Ascending aorta (tissue), 2 donors: ENCODE measurements at places on chromosomes 1 and 21.

DNA sequence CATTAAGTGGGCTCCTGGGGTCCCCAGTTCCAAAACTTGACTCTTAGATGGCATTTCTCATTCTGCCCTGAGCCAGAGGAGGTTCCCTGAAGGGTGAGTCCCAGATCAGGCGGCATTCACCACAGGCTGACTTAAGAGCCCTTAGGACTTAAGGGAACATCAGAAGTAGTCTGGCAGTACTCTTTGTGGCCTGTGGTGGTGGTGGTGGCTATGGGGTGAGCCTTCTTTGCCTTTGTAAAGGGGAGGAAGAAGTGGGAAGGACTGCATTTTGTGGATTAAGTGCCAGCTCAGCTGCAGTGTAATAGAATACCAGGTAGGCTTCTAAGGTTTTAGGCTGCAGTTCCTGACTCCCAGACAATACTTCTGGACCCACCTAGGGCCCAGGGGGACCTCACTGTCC is 186.5 kb upstream of the KCTD3 start:
- DNase-seq = no peak
- H3K27me3 ChIP-seq = no peaks in the 10 kb centered on the region
- H3K4me1 ChIP-seq = no peaks in the 10 kb centered on the region
- H3K27ac ChIP-seq = no peak overlapping the region
- no peaks in the 10 kb centered on the region for H3K36me3 ChIP-seq

DNA sequence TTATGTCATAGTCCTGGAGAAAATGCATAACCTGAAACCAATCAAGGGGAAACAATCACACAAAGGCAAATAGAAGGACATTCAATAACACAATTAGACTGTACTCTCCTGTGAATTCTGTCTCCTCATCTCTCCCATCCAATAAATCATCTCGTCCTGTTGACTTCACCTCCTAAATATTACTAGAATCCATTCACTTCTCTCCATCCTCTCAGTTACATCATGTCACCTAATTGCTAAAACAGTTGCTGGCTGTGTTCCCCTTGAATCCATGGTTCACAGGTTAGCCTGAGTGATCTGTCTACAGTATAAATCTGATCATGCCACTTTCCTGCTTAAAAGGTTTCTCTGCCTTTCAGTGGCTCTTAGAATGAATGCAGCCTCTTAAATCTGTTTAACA is 220.2 kb downstream of the TGFB2 start:
- no peaks in the 10 kb centered on the region for H3K4me1 ChIP-seq

DNA sequence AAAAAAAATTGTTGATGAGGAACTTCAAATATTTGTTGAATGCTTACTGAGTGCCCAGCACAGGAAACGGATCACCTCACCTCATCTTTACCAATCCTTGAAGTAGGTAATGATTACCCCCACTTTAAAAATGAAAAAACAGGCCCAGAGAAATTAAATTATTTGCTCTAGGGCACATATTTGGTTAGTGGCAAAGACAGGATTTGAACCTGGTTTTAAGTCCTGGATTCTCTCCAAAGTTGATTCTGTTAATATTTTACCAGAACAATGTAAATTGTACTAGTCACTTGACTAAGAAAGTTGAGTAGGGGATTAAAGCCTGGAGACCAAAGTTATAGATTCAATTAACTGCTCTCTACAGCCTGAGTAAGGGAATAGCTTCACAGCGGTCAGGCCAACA is 97.9 kb downstream of the GIPC2 start:
- H3K4me3 ChIP-seq = no peak overlapping the region
- H3K36me3 ChIP-seq = no peaks in the 10 kb centered on the region
- H3K27ac ChIP-seq = no peak overlapping the region
- no peaks in the 10 kb centered on the region for H3K27me3 ChIP-seq
- no peaks in the 10 kb centered on the region for H3K4me1 ChIP-seq

GRCh38 chr1:29183287-29183686 is 1.6 kb upstream of the SRSF4 start:
- DNase-seq = no peak
- no peak overlapping the region for H3K27ac ChIP-seq
- no peak overlapping the region for H3K4me3 ChIP-seq

DNA sequence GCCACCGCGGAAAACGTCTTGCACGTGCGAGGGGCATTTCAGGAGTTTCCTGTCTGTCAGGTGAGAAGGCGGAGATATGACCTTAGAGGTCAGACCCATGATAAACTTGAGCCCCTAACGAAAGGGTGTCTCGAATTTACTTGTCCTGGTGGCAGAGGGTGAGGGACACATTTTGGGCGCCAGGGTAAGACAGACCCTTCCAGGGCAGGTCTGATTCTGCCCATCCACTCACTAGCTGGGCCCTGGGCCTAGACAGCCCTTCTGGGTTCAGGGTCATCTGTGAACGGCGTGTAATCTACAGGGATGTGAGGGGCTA is 395 bp upstream of the CSRP1 start:
- peak overlapping the region; percentile 93 for H3K27ac ChIP-seq
- peaks cover 33% of the 10 kb centered on the region for H3K4me1 ChIP-seq

- DNase-seq = no peak
- H3K36me3 ChIP-seq = no peaks in the 10 kb centered on the region
These were observed 4.7 kb upstream of the CCDC24 start for GRCh38 chr1:43986712-43987111.

DNA sequence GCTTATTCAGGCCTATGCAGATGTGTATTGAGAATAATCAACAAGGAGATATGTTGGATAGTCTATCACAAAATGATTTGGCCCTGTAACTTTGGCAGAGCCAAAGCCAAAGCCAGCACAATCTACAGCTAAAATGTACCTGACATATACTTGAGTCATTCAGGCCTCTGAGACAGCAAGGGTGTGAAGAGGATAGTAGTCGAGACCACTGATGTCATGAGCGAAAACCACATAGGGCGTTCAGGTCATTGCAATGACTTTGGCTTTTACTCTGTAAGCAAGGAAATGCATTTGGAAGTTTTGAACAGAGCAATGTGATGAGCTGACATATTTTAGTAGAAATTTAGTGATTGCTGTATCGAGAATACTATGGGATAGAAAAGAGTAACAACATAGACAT is 579.6 kb downstream of the AMY1C start:
- DNase-seq = no peak
- H3K36me3 ChIP-seq = no peaks in the 10 kb centered on the region
- no peak overlapping the region for H3K27ac ChIP-seq

- no peak overlapping the region for H3K4me3 ChIP-seq
- no peak for DNase-seq
- no peak overlapping the region for H3K27ac ChIP-seq
- H3K27me3 ChIP-seq = no peaks in the 10 kb centered on the region
These were observed 33.3 kb downstream of the RGL1 start for GRCh38 chr1:183838221-183838620.

- no peaks in the 10 kb centered on the region for H3K27me3 ChIP-seq
- H3K4me1 ChIP-seq = no peaks in the 10 kb centered on the region
- H3K4me3 ChIP-seq = no peak overlapping the region
- peaks cover 3% of the 10 kb centered on the region for H3K36me3 ChIP-seq
- DNase-seq = no peak
These were observed 31.0 kb downstream of the SNX7 start for GRCh38 chr1:98692482-98692881.

DNA sequence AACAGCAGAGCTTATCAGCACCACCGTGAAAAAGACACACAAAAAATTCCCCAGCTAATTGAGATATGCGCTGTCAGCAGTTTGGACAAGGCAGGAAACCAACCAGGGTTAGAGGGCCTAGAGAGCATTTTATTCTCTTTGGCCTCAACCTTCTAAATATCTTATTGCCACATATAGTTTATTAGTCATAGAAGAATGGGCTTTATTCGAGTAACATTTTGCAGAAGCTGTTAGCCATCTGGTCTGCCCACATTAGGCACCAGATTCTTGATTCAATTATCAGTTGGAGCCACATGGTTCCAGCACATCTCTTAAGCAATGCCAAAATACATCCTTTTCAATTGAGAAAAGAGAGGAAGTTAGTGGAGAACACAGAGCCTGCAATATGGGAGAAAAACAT is 109.9 kb upstream of the CXADR start:
- no peaks in the 10 kb centered on the region for H3K27me3 ChIP-seq
- no peaks in the 10 kb centered on the region for H3K36me3 ChIP-seq
- H3K4me3 ChIP-seq = no peak overlapping the region
- H3K27ac ChIP-seq = no peak overlapping the region

DNA sequence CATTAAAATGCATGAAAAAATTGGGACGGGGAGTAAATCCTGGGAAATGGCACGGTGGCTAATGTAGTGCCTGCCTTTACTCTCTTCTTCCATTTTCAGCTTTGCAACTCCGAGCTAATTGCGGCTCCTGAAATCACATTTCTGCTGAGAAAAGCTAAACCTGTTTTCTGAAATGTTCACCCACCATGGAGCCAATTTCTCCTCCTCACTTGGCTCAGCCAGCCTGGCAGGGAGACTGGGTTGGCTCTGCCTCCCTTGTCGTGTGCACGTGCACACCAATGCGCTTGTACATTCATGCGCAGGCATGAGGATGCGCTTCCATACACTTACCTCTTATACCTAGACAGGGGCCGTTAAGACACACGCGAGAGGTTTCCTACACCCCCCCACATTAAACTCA is 165.4 kb downstream of the PLXNA2 start:
- no peak overlapping the region for H3K4me3 ChIP-seq
- no peaks in the 10 kb centered on the region for H3K27me3 ChIP-seq
- H3K27ac ChIP-seq = no peak overlapping the region
- DNase-seq = no peak
- peaks cover 13% of the 10 kb centered on the region for H3K36me3 ChIP-seq

- H3K27me3 ChIP-seq = no peaks in the 10 kb centered on the region
- H3K27ac ChIP-seq = peak overlapping the region; percentile 37
- H3K4me1 ChIP-seq = no peaks in the 10 kb centered on the region
- no peak for DNase-seq
- H3K4me3 ChIP-seq = no peak overlapping the region
These were observed 186.9 kb downstream of the VPS13D start for GRCh38 chr1:12416744-12417143.

DNA sequence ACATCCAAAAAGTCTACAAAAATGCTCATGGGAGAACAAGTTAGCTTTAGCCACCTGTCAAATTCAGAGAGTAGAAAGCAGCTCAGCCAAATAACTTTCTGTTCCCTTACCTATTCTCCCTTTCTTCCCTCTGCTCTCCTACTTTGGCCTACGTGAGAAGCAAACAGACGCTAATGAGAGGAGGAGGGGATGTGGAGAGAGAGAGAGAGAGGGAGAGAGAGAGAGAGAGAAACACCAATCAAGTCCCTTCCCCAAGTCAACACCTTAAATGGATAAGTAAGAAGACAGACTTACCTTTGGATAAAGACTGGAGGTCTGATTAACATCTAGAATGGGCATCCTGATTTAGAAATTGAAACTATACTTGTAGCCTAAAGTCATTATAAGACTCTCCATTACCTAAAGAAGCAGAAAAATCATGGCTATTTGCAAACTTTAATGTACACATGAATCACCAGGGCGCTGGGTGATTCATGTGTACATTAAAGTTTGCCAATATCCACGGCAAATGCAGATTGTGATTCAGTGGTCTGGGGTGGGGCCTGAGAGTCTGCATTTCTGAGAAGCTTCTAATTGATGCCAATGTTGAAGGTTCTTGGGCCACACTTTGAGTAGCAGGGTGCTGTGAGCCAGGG is 13.1 kb upstream of the DUSP12 start:
- no peaks in the 10 kb centered on the region for H3K36me3 ChIP-seq
- H3K4me1 ChIP-seq = no peaks in the 10 kb centered on the region
- H3K27ac ChIP-seq = no peak overlapping the region
- no peaks in the 10 kb centered on the region for H3K27me3 ChIP-seq
- no peak for DNase-seq
- no peak overlapping the region for H3K4me3 ChIP-seq

DNA sequence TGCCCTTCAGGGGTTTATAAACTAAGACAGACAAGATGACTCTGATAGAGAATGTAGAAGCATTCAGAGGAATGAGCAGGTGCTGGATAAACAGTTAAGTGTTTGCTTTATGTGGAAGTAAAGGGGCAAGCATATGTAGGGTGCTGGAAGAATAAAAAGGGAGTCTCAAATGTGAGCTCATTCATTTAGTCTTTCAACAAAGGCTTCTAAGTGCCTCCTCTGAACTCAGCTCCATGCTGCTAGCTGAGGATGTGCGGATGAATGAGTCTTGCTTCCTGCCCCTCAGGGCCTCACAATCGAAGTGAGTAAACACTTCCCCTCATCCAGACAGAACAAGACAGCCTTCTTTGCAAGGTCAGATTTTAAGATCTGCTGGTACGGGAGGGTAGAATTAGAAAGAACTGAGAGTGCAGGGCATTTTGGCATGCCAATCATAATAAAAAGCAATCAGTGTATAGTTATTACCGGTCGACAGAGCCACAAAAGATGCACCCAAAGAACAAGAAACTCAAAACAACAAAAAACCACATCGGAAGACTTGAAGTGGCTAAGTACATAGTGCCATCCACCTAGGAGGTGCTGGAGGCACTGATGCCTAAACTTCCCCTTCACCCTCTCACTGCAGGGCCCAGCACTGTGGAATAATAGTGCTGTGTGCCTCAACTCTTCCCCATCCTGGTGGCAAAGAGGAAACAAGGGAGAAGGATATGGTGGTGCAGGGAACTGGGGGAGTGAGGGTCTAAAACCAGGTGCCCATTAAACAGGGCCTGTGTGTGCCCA is 69.8 kb downstream of the TNR start:
- H3K27ac ChIP-seq = no peak overlapping the region
- H3K27me3 ChIP-seq = no peaks in the 10 kb centered on the region
- H3K36me3 ChIP-seq = no peaks in the 10 kb centered on the region
- H3K4me1 ChIP-seq = no peaks in the 10 kb centered on the region

DNA sequence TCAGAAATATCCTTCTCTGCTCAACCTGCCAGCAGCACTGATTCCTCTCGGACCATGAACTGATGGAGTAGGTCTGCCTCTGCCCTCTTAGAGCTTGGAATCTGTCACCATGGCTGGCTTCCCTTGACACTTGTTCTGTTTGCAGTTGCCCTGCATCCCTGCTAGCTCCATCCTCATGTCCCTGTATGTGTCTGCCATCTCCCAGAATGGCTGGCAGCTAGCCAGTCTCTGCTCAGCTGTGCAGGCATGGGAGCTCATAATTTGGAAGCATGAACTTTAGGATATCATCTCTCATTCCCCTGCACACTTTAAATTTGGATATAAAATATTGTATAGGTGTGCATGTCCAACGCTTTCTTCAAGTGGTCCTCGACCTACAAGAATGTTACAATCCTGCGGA is 95.4 kb downstream of the C1orf94 start:
- no peak overlapping the region for H3K4me3 ChIP-seq
- no peaks in the 10 kb centered on the region for H3K27me3 ChIP-seq
- H3K4me1 ChIP-seq = no peaks in the 10 kb centered on the region
- no peak overlapping the region for H3K27ac ChIP-seq
- no peaks in the 10 kb centered on the region for H3K36me3 ChIP-seq
- DNase-seq = no peak

- no peak overlapping the region for H3K27ac ChIP-seq
- H3K4me3 ChIP-seq = no peak overlapping the region
- H3K27me3 ChIP-seq = no peaks in the 10 kb centered on the region
- peaks cover 22% of the 10 kb centered on the region for H3K36me3 ChIP-seq
These were observed 42.8 kb downstream of the ACP6 start for GRCh38 chr1:147627435-147628110.

DNA sequence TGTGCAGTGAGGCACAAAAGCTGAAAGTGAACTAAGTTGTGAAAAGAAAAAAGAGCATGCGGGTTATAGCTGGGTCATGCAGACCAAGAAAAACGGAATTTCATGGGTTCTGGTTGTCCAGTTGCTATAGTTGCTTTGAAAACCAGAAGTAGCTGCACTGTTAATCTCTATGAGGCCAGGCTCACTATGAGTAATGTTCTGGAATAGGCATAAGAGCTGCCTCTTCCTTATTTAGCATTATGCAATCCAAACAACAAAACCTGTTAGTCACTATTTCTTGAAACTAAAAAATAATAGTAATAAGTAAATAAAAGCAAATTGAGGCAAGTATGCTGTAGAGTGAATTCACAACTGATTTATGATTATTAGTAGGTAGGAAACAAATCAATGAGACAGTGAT is 1383.7 kb downstream of the MRPL39 start:
- DNase-seq = no peak
- H3K27ac ChIP-seq = no peak overlapping the region
- no peaks in the 10 kb centered on the region for H3K36me3 ChIP-seq
- no peaks in the 10 kb centered on the region for H3K4me1 ChIP-seq
- no peak overlapping the region for H3K4me3 ChIP-seq
- H3K27me3 ChIP-seq = no peaks in the 10 kb centered on the region
